GM19239 (cell line): ENCODE measurements at places on chromosomes 16 and 17.

GRCh38 chr17:34623856-34624766, 44.7 kb downstream of the TMEM132E start:
- no peak for DNase-seq

DNA sequence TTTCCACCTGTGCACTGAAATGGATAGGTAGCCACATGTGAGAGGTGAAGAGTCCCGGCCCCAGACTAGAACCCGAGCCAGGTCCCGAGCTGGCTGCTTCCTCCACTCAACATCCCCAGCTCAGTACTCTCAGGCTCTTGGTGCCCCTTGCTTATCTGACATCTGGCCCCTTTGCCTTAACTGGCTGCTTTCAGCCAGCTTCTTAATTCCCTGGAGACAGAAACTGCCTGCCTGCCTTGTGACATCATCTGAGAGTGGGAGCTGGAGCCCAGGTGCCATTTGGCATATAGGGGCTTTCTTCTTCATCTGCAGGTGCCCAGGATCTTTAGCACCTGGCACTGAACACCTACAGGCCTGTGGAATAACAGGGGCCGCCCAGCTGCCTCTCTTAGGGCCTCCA, 8.9 kb downstream of the CHAD start:
- no peak for DNase-seq

DNA sequence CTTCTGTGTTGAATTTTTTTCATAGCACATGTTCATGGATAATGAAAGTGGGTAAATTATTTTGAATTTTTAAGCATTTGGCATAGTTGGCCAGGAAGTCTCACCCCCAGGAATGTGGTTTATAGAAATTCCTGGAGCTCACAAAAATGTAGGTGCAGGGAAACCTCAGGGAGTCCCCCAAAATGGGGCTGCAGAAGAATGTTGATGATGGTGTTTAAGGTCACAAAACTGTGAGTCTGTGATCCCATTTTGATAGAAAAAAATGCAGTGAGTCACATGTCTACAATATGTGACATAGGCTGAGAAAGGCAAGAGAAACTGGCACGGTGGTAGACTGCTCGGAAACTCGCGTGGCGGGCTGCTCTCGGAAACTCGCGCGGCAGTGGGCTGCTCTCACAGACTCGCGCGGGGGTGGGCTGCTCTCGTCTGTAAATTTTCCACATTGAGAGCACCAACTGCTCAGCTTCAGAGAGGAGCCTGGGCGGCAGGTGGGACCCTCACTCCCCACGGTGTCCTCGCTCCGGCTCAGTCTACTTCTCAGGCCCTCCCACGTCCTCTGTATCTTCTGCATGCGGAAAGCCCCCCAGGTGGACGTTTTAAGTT, 18.7 kb upstream of the MC1R start:
- no peak for DNase-seq

DNA sequence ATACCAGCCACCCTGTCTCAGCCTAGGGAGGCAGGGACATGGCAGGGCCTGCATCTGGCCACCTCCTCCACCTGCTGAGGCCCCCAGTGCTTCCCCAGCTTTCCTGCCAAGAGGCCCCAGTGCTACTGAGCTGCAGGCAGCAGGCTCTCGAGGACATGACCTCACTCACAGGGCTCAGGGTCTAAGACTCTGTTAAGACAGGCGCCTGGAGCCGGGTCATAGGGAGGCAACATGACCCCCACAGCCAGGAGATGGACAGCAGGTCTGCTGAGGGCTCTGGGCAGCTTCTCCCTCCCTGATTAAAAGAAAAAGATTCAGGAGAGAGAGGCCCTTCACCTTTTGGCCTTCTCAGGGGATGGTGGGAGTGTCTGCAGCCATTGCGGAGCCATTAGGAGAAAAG, 23.2 kb upstream of the FASN start:
- DNase-seq: no peak

GRCh38 chr17:74631468-74632450, 8.2 kb upstream of the CD300E start:
- DNase-seq: no peak

DNA sequence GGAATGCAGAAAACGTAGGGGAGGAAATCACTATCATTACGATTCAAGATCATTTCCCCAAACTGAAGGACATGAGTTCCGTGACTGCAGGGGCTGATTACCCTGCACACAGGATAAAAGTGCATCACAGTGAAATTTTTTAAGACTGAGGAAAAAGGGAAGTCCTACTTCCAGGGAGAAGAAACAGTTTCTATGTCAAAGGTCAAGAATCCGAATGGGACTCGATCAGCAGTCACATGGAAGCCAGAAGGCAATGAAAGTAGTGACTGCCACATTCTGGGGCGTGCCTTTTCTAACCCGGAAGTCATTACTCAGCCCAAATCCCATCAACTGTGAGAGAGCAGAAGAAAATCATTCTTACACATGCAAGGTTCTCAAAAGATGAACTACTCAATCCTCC, 12.1 kb downstream of the ZZEF1 start:
- DNase-seq: no peak

GRCh38 chr17:80833952-80834892, 157.4 kb upstream of the CHMP6 start:
- no peak for DNase-seq

DNA sequence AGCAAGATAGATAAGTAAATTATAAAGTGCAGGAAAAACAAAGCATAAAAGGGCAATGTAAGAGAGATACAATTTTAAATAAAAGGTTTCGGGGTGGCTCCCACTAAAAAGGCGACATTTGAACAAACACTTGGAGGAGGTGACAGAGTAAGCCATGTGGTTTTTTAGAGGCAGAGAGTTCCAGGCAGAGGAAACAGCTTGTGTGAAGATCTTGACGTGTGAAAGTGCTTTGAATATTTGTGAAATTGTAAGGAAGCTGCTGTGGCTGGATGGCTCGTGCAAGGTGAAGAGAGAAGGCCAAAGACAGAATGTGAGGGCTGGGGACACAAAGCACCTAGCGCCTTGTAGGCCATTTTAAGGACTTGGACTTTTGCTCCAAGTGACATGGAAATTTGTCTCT, 28.6 kb upstream of the HYDIN start:
- no peak for DNase-seq

DNA sequence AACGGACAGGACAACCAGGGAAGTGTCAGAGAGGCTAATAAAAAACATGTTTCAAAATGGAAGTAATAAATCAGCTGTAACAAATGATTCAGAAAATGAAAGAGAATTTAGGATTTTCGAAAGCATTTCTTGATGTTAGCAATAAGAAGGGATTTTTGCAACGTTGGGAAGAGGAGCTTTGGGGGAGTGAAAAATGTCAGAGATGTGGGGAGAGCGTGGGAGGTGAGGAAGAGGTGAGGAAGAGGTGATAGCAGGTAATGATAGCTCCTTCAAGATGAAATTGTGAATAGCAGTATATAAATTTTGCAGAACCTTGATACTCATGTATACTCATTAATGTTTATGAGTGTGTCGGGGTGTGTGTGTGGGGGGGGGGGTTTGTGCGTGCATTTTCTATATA, 76.2 kb upstream of the COX10 start:
- no peak for DNase-seq

GRCh38 chr16:17827313-17827712, 356.6 kb upstream of the XYLT1 start:
- no peak for DNase-seq

DNA sequence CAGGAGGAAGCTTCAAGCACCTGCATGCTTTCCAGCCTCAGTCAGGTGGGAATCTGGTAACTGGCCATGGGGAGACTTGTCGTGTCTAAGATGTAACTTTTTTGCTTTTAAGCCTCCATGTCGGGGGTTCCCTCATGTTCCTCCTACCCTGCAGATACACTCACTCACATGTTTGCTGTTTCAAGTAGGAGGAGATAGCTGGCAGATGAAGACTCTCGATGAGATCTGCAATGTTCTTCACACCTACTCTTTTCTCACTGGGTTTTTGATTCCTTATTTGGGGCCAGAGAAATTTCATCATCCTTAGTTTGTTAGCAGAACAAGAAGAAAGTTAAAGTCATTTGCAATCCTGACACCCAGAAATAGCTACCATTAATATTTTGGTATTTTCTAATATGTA, 24.7 kb downstream of the UTP4 start:
- no peak for DNase-seq

- no peak for DNase-seq
Observed at GRCh38 chr16:21281698-21282389, 3.8 kb upstream of the CRYM start.

DNA sequence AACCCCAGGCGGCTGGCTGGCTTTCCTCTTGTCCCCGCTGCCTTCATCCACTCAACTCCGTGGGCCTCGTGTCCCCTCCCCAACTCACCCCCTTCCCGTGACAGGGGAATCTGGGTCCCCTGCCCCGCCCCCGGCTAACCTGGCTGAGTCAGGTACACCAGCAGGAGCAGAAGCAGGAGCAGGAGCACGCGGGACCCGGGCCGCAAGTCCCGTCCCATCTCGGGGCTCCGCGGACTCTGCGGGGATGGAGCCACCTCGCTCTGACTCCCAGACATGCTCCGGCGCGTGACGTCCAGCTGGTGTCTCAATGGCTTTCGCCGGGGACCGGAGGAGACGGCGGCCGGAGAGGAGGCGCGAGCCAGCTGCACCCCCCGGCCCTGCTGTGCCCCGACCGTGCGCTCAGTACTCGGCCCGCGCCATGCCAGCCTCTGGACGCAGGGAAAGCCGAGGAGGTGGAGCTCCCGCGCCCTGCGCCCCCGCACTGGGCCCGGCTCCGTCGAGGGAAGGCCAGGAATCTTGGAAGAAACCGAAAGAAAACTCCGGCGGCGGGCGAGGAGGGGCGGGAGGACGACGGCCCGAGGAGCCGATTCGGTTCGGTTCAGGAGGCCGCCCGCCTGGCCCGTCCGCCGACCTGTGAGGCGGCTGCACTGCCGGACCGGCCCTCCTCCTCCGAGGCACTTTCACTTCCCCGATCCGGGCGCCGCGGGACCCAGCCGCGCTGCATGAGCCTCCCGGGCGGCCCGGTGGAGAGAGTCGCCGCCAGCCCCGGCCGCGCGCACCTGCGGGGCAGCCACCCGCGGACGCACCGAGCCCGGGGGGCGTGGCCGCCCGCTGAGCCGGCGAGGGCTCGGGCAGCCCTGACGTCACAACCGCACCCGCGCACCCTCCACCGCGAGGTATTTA, at the start of the genes CXCL16 and ZMYND15:
Gene CXCL16 (minus strand): TSS at position 807 of the 903 bp plus-strand sequence. CDS start 589 bp downstream, at position 218.
Gene ZMYND15 (plus strand): TSS at position 712 of the 903 bp plus-strand sequence. CDS start 716 bp downstream, outside the sequence.
- DNase-seq: peak; percentile 73
